ENCODE measurements at places on chromosomes 4 and X.

DNA sequence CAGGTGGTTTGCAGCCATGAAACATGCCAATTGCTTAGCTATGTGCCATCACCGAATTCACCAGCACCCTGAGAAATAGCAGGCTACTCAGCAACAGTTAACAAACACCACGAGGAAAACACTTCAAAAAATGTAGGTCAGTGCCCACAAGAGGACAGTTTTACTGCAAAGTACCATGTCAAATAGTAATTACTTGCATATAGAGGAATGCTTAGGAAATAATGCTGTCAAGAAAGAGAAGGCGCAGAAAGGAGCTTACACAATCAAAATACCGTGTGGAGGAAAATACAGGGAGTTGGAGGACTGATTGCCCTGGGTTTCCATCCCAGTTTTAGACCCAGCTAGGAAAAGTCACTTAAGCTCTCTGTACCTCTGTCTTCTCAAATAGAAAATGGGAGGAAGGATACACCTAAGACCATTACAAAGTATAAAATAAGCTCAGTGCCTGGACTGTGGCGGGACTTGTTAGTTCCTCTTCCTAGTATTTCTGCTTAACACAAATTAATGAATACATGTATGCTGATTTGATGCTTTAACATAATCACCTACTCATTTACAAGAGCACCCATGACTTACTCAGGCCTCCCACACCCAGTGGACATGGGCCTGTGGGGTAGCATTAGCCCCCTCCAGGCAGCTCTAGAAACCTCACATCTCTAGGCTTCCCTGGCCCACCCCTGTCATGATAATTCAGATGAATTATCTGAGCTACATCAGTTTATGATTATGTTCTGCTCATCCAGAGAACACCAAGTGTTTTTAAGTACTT, 44.5 kb upstream of the IL21 start:
- DNase-seq: peak; percentile 65

- DNase-seq: no peak
These were observed 84.3 kb downstream of the PDLIM5 start for GRCh38 chr4:94536049-94536448.

DNA sequence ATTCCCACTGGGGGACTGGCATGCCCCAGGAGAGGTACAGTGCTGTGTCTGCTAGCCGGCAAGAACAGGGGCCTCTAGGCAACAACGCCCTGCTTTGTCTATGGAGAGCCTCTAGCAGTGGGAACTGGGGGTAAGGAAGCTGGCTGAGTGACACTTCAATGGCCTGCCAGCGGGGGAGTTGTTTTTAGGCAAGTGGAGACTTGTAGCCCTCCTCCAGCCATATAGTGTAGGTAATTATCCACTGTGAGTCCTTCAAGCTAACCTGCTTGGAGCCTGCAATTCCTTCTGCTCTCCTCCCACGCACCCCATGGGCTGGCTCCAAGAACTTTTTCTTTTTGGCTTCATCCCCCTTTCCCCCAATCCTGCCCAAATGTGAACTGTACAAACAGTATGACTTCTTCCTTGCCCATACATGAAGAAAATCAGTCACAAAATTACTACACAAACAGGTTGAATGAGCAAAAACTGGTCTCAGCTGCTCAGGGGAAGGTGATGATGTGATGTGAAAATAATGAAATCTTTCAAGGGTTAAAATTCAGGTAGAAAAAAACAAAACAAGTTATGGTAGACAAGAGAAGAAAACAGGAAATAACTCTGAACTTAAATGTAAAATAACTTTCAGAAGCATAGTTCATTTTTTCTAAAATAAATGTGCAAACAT, 33.1 kb downstream of the LEF1 start:
- DNase-seq: no peak

DNA sequence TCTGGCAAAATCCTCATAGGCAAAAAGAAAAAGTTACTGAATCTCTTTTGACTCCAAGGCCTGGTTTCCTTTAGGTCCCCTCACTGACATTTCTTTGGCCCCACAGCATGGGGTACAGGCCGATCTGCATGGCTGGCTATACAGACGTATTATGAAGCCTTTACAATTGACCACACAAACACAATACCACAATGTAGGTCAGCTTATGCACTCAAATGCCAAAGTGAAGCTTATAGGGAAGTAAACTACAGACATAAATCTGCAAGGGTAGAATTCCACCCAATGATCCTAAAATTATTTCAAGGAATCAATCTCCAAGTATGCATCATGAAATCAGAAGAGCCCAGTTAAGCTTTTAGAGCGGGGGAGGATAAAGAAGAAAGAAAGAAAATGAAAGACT, 20.7 kb downstream of the STX18 start:
- DNase-seq: no peak

GRCh38 chrX:149829751-149830191, 48.0 kb downstream of the MAGEA9 start:
- DNase-seq: peak; percentile 12

DNA sequence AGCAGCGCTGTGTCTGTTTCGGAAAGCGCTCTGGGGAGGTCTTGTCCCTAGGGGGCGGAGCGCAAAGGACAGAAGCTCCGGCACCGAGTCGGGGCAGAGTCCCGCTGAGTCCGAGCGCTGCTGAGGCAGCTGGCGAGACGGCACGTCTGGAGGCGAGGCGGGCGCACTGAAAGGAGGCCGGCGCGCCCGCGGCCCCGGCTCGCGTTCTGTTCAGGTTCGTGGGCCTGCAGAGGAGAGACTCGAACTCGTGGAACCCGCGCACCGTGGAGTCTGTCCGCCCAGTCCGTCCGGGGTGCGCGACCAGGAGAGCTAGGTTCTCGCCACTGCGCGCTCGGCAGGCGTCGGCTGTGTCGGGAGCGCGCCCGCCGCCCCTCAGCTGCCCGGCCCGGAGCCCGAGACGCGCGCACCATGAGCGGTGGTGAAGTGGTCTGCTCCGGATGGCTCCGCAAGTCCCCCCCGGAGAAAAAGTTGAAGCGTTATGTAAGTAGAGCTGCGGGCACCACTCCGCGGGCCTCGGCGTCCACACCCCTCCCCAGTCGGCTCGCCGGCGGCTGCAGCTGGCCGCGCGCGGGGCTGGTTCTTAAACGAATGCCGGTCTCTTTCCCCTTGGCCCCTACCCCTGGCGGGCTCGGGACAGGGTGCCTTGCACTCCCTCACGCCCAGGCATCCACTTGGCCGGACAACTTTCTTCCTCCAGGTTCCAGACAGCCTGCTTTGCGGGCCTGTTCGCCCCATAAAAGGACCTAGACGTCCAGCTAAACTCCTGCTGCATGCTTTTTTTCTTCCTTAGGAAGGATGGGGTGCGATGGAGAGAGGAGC, at the start of gene GAB1:
Gene GAB1, plus strand, starts transcription at position 96 of the 819 bp plus-strand sequence. Its CDS starts 313 bp downstream, at position 409.
- DNase-seq: peak; percentile 81

DNA sequence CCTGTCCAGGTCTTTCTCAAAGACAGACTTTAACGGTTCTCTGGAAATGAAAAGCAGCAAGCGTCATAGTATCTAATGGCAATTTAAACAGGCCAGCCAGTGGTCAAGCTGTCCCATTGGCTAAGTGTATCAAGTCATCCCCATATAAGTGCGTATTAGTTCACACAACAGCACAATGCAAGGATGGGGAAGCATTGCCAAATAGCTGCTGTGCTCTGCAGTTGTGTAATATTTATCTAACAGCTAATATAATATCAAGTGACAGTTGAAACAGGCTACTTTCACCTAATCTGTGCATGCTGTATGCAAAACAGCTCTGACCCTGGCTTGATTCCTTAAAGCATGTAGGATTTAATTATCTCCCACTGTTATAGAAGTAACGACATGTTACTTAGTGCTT, 134.8 kb upstream of the PPARGC1A start:
- DNase-seq: peak; percentile 39

GRCh38 chr4:40621229-40621591, 8.5 kb downstream of the RBM47 start:
- DNase-seq: no peak

- DNase-seq: no peak
These were observed 25.7 kb downstream of the SLC9B2 start for GRCh38 chr4:103050736-103051436.

DNA sequence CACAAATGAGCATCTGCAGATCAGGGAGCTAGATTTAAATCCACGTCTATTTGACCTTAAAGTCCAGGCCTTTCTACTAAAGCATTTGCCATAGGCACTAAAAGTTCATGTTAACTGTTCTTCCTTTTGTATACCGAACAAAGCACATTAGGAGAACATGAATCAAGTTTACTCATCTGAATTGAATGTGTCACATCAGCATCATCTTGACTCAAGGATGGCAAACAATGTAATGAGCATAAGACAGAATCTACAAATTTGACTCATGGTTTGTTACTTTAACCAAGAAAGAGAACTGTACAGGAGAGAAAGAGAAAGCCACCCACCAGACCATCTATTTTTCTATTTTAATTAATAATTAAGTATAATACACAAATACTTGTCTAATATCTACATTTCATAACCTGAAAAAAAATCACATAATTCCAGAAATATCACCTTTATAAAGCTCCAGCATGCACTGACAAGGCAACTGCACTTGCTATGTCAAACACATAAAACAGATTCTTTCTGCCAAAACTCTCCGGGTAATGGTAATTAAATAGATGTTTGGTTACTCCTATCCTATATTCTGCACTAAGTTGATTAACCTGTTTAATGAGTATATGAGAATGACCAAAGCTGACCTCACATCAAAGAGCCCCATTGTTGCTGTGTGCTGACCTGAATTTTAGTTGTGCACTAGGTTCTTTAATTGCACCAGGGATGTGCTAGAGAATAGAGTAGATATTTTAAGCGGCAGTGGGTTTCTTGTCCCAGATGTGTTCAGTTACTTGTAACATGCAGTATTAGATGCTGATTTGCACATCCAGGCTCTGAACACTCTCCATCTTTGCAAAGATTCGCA, 42.5 kb upstream of the LEF1 start:
- peak; percentile 14 for DNase-seq

DNA sequence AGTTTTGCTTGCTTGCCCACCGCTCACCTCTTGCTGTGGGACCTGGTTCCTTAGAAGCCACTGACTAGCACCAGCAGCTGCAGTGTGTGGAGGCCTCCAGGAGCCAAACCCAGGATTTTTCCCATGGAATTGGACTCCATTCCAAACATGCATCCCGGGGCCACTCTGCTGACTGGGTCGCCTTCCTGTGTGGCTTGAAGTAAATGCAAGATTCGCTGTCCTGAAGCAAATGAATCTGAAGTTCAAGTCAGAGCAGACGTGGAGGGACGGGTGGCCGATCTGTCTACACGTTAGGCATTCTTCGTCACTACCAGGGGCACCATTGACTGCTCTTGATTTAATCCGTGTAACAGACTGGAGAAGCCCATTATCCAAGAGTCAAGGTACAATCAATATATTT, 109.0 kb downstream of the SHOX start:
- DNase-seq: no peak

GRCh38 chr4:177093964-177094363, 215.7 kb upstream of the NEIL3 start:
- peak; percentile 28 for DNase-seq

DNA sequence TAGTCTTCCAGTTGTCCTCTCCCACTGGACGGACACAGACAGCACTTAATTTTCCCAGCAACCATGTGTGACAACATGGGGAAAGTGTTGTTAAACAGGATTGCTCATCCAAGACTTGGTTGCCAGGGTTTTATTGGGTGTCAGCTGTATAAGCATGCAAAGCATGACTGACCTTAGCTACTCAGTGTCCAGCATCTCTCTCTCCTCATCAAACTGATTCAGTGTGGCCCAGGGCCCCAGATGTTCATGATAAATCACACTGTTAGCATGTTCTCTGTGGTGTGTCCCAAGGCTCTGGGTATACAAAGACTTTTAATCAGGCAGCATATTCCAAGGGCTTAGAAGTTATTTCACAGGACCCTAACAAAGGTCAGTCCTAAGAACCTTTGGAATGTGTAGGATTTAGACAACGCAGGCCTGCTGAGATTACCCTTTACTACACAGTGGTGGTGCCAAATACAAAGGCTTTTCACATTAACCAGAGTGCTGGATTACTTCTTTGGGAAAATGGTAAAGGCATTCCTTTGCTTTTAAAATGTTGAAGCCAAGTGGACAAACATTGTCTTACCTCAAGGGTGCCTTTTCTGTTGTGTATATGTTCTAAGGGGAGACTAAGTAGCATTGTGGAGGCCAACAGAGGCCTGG, 213.3 kb downstream of the GLUD2 start:
- peak; percentile 74 for DNase-seq

GRCh38 chr4:75678965-75679364, 5.8 kb upstream of the G3BP2 start:
- peak; percentile 69 for DNase-seq

DNA sequence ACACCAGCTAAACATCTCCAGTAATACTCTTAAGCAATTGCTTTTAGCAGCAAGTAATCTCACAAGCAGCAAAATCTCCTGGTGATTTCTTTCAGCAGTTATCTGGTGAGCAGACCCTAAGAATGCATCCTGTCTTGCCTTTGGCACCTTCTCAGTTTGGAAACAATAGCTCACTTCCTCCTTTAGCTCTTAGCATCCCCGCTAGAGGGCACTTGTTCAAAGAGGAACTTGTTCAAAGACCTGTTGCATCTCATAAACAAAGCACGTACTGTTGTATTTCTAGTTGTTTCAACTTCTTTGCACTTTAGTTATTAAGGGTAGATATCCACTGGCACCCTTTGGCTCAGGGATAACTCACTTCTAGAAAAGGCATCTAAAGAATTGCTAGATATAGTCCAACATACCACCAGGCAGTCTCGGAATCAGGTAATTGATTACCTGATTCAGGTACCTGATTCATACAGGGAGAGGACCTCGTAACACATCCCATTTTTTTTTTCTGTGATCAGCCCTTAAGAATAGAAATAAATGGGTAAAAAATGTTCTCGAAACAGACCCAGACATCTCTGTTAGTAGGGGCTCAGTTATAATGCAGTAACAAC, 81.9 kb upstream of the QRFPR start:
- DNase-seq: peak; percentile 80

DNA sequence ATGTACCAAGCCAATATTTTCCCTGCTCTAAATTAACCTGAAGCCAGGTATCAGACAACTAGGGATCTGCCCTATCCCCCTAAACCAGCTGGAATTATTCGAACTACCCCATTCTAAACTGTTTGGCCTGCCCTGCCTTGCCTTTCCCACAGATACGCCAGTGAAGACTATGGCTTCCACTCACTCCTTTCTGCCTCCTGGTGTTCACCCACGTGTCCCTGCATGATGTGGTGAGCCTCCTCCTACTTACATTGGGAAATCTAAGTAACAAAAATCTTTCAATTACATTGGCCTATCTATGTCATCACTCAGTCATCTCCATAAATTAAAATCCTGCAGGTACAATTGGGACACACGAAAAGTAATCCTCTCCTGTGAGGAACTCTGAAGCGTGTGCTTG, 6.1 kb upstream of the LDOC1 start:
- no peak for DNase-seq

DNA sequence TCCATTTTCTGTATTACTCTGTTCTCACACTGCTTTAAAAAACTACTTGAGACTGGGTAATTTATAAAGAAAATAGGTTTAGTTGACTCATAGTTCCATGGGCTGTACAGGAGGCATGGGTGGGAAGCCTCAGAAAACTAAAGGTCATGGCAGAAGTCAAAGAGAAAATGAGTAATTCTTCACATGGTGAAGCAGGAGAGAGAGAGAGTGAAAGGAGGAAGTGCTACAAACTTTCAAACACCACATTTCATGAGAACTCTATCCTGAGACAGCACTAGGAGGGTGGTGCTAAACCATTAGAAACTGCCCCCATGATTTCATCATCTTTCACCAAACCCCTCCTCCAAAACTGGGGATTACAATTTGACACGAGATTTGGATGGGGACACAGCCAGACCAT, 108.0 kb upstream of the PBDC1 start:
- no peak for DNase-seq

- DNase-seq: peak; percentile 43
These were observed 1.1 kb downstream of the PLXNA3 start for GRCh38 chrX:154458954-154459778.

- DNase-seq: no peak
These were observed 125.1 kb downstream of the HS6ST2 start for GRCh38 chrX:132833373-132833772.

Data from foreskin fibroblast (primary cell).